ENCODE measurements at places on chromosomes 5 and 9. TPM values are rescaled to one million over a fixed set of nuclear protein-coding genes. Genes with fewer than 3 reads are reported as not detected.

DNA sequence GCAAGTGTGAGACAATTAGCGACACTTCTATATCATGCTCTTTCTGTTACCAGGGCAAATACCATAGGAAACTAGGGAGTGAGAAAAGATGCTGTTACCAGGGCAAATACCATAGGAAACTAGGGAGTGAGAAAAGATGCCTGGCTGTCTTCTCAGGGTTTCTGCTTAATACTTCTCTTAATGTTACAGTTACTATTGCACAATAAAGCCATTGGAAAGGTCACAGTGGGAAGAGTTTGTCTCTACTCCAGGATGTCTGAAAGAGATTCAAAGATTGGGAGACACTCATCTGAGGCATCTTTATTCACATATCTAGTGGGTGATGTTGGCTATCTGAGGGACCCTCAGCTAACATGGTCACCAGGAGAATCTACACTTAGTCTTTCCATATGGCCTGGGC lies 431.7 kb upstream of the POU5F2 start:
- ATAC-seq = no peak

DNA sequence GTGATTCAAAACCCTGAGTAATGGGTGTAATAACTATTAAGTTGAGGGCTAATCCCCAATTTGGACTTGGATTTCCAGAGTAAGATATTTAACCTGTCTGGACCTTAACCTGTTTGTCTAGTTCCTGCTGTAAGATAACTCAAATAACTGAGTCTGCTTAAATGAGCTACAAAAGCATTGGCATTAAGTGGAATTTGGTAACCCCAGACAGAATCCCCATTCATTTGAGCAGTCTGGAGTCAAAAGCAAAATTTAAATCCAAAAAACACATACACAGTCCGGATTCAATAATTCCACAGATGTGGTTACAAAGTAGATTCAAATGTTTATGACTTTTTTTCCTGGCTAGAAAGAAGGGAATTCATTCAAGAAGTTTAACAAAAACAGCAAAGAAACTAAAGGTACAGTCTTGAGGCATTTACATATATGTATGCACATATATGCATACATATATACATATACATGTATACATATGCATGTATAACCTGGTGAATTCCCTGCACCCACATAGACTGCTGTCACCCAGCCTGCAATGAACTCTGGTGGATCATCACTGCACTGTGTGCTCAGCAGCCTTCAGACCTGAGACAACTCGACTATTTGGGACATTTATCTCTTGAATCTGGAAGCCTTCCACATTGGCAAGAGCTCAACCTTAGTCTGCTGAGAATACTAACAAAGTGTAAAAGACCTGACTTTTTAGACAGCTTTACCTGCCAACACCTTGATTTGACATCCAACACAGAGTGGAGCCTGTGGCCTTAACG lies 205.4 kb downstream of the LURAP1L start:
- ATAC-seq = no peak

GRCh38 chr5:2251751-2252150 lies 369.0 kb upstream of the IRX4 start:
- ATAC-seq = no peak

DNA sequence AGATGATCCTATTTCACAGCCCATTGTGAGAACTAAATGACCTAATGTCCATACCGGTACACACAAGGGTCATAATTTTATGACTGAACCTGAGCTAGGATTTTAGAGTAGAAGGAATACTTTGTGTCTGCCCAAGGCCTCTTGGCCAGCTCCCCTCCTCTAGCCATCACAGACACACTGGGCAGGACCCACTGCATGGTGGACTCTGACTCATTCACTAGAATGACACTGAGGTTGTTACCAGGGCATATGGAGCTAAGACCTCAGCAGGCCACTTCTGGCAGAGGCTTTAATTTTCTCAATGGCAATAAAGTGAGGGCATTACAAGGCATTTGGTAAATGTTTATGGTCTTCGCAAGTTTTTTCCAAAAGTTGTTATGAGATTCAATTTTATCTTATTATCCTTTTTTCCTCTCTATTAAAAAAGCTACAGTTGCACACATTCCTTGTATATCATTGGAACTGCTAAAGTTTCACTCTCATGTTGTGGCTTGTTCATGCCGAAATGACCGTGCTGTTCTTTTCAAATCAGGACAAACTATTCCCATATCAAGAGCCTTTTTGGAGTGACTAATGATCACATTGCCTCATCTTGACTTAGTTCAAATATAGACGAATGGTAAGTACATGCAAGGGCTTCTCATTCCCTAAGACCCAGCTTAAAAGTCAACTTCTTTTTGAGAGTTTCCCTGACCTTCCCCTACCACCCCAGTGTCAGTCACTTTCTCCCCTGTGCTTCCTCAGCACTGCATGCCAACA lies 595.7 kb downstream of the ACTL7B start:
- ATAC-seq = no peak

DNA sequence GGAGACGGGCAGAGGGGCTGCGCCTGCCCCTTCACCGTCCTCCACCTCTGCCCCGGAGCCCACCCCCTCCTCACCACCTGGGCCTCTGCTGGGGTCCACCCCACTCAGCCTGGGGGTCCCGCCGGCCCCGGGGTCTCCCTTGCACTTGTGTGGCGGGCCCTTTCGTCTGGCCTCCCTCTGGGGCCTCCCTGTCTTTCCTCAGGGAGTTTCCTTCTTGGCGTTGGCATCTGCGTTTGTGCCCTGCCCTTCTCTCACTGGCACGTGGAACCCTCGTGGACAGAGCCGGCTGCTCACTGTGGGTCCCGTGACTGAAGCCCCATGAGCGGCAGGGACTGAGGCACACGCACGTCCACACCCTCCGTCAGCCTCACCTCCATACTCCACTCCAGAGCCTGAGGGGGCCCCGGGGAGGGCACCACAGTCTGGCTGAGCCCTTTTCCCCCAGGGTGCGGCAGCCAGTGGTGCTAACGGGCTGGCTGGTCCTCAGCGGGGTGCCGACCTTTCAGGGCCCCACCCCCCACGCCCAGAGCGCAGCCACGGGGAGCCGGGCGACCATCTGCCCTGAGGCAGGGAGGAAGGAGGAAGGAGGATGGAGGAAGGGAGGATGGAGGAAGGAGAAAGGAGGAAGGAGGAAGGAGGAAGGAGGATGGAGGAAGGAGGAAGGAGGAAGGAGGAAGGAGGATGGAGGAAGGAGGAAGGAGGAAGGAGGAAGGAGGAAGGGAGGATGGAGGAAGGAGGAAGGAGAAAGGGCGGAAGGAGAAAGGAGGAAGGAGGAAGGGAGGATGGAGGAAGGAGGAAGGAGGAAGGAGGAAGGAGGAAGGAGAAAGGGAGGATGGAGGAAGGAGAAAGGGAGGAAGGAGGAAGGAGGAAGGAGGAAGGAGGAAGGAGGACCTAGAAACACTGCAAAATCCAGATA lies 53.0 kb upstream of the NRARP start:
- no peak for ATAC-seq

PRSS3 gene
- 1.2 TPM for total RNA-seq

C5orf22 gene
- total RNA-seq = 17.4 TPM

DAB2IP gene
- total RNA-seq = 43.4 TPM

GRCh38 chr5:64318175-64318574 lies 152.5 kb downstream of the RNF180 start:
- no peak for ATAC-seq

DNA sequence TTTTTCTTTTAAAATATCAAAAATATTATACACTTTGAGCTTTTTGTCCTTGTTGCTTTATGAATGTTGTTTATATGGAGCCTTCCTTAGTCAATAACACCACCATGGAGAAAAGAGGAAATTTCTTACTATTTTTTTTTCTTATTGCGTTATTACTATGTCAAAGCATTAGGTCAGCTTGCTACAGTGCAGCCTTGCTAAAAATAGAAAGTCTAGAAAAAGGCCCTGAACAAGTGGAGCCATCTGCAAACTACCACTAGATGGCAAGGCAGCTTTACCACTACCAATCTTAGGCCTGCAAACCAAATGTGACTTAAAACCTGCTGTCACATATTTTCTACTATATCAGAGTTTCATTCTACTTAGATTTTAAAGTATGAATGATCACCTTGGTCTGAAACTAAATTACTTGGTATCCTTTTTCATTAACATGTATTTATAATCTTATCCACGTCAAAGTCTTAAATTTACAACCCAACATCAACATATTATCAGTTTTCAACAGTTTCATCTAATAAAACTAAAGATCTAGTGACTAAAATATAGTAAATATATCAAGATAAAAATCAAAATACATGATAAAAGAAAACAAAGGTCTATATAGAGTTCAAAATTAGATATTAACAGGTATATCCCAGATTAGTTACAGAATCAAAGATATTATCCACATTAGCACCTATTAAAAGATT lies 113.1 kb upstream of the ACOT12 start:
- ATAC-seq = peak; percentile 97

BARHL1 gene
- total RNA-seq = not detected

- no peak for ATAC-seq
Observed at GRCh38 chr9:110995420-110996340, 42.6 kb downstream of the LPAR1 start.

DNA sequence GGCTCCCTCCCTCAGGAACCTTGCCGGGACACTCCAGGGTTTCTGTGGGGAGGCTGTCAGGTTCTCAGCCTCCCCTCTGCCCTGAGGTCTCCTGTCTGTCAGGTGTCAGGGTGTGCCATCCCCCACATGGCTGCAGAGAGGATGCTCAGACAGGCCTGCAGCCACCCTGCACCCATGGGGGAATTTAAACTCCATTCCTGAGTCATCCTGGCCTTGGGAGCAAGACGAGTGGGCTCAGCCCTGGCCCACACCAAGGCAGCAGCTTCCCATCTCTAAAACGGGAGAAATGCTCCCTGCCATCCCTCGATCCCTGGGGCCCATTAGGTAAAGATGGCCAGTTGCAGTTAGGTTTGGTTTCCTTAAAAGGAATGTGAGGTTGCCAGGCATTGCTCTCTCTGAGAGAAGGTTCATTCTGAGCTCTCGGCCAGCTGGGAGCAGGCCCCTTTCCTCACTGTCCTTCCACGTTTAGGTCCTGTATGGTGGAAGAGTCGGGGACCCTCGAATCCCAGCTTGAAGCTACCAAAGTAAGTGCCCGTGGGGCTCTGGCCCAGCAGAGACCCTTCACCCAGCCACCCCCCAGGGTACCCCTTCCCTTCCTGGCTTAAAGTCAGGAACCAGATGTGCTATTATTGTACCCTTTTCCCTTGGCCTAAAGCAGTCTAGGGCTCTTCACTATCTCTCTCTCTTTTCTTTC lies 26.6 kb downstream of the DYNC2I2 start:
- no peak for ATAC-seq

WHRN gene
- 8.4 TPM for total RNA-seq

GPR21 gene
- 3.2 TPM for total RNA-seq

GRCh38 chr9:22911632-22912031 lies 465.0 kb downstream of the DMRTA1 start:
- ATAC-seq = no peak

GRCh38 chr5:64954518-64954917 lies 185.8 kb downstream of the CWC27 start:
- no peak for ATAC-seq

GRCh38 chr9:121249563-121249962 lies 18.4 kb upstream of the GSN start:
- ATAC-seq = no peak

SCGB3A2 gene
- not detected for total RNA-seq

DNA sequence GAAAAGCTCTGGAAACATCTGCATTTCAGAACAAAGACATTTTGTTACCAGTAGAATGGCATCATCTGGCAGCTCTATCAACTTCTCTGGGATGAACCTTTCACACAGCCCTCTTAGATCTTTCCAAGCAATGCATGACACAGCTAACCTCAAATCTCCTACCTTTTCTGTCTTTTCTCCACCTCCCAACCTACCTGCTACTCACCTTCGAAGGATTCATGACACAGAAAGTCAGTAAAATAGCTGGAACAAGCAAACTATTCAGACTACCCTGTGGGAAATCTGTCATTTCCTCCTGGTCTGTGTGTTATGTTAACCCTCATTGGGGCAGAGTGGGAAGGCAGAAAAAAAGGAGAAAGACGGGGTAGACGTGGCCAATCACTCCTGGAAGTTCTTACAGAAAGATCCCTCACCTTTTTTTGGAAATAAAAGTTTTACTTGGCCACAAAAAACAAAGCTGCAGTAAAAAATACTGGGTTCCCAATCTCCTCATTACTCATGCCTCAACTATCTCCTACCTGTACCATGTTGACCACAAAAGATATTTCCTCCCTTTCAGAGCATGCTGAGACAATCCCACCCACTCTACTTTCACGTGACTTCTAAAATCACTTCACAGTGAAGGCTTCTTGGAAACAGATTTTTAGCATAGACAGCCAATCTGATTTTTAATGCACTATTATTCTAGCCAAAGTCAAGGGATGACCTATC lies 362.1 kb upstream of the RFX3 start:
- ATAC-seq = no peak

DNA sequence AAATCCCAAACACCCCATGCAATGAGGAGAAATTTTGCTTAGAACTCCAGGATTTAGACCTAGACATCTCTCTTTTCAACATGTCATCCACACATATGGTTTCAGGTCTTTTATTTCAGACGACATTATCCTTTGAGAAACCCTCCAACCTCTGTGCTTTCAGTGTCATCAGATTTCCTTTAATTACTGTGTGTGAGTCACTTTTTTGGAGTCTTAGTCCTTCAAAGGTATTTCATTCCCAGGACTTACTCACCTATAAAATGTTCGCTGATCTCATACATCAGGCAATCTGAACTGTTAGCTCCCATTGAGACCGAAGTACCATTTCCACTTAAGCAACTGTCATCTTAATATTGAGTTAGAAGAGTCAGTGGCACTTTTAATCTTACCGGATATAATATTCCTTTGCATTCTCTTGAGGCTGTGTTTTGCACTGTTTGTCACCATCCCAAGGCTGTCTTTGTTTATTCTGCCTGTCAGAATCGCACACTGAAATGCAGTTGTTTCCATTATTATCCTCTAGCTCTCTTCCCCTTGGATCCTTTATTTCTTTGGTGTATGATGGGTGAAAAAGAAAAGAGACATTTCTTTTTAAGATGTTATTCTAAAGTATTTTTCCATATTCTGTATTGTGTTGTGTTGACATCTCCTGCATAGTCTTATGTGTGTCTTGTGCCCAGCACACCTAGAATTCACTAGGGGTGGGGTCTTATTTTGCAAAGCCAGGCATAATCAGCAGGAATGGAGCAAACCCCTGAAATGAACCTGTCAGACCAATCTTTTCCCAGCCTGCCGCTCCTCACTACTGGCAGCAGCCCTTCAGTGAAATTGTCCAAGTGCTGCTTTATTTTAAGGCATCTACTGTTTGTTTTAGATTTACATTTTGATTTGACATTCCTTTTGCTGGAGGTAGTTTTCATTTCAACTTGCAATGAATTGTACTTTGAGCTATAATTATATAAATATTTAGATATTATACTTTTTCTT lies 155.4 kb downstream of the PAM start:
- no peak for ATAC-seq
